ENCODE measurements at places on chromosomes 1 and 21.

DNA sequence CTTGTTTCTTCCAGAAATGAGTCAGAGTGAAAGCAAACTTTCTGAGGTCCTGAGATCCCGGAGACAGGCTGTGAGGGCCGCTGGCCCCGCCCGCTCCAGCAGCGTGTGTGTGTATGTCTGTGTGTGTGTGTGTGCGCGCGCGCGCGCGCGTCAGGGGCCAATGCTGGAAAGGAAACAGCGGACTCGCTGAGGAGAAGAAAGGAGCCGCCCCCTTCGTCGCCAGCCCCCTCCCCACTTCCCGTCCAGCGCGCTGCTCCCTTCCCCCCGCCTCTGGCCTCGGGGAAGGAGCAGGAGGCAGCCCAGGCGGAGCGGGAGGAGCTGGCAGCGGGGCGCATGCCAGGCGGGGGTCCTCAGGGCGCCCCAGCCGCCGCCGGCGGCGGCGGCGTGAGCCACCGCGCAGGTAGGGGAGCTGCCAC is at the start of gene DISC1:
DISC1 (plus strand) TSS at position 256 of the 416 bp plus-strand sequence; CDS start at position 334, 78 bp downstream.
- peak; percentile 84 for DNase-seq

DNA sequence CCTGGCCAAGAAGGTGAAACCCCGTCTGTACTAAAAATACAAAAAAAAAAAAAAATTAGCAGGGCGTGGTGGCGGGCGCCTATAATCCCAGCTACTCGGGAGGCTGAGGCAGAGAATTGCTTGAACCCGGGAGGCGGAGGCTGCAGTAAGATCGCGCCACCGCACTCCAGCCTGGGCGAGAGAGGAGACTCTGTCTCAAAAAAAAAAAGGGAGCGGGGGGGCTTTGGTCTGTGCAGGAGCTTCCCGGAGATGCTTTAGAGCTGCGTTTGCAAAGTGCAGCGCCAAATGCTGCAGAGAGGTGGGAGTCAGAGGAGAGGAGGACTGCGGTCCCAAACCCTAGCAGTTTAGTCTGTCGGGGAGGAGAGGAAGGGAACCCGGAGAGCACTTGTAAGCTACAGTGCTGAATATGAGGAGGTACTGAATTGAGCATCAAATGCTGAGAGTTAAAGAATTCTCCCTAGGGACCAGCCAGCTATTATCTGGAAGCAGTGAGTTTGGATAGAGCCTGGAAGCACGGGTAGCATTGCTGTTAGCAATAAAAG is 569 bp downstream of the FALEC start:
- no peak for DNase-seq

DNA sequence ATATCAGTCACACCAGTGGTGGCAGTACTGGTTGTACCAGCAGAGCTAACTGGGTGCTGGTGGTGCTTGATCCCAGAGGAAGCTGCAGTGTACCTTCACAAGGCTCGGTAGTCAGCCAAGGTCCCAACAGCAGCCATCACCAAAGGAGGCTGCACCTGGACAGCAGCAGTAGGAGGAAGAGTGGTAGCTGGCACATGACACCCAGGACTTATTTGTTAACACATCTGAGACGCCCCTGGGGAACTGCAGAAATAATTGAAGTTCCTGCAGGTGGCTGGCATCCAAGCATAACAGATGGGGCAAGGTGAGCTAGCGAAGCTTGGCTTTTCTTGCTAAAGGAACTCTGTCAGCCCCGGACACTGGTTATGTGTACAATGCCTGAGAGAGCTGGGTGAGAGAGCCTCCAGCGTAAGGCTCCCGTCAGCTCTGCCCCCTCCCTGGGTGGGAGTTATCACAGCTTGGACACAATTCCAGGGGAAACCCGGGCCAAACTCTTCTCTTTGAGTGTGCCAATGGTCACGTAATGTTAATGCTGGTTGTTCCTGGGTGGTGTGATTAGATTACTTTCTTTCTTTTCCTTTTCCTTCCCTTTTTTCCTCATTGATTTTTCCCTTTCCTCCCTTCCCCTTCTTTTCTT is 29.1 kb upstream of the PARP1 start:
- no peak for DNase-seq

DNA sequence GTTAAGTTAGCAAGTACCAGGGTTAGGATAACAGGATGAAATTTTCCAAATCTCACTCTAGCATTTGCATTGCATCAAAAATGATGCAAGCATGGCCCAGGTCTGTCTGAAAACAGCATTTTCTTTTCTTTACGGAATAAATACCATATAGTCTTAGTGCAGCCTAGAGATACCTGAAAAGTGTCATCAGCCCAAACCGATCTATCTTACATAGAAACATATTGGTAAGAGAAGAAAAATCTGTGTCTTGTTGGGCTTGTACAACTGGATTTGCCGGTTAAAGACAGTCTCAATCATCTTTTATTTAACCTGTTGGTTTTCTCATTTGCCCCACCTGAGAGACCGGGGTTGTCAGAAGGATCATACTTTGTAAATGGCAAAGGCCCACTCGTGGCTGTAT is 15.8 kb downstream of the ACP6 start:
- no peak for DNase-seq

GRCh38 chr1:16165073-16165364 is 9.2 kb upstream of the EPHA2 start:
- DNase-seq = no peak

DNA sequence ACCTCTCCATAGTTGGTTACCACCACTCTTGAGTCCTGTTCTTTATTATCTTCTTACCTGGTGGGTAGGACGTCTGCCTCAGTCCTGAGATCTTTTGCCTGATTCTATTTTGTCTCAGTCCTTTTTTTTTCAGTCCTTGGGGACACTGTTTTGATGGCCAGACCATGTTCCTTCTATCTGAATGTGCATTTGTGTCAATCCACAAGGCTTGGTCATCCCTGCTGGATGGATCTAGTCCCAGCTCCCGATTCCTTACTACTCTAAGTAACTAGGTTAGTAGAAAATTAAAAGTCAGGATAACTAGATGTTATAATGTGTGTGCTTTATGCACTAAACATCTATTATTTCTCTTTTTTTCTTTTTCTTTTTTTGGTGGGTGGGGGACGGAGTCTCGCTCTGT is 28.1 kb upstream of the AK4 start:
- DNase-seq = no peak

- DNase-seq = no peak
These were observed 12.8 kb downstream of the BCAN start for GRCh38 chr1:156654700-156655099.

DNA sequence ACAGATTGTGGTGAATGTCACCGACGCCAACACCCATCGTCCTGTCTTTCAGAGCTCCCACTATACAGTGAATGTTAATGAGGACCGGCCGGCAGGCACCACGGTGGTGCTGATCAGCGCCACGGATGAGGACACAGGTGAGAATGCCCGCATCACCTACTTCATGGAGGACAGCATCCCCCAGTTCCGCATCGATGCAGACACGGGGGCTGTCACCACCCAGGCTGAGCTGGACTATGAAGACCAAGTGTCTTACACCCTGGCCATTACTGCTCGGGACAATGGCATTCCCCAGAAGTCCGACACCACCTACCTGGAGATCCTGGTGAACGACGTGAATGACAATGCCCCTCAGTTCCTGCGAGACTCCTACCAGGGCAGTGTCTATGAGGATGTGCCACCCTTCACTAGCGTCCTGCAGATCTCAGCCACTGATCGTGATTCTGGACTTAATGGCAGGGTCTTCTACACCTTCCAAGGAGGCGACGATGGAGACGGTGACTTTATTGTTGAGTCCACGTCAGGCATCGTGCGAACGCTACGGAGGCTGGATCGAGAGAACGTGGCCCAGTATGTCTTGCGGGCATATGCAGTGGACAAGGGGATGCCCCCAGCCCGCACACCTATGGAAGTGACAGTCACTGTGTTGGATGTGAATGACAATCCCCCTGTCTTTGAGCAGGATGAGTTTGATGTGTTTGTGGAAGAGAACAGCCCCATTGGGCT is 3.0 kb downstream of the CELSR2 start:
- no peak for DNase-seq

DNA sequence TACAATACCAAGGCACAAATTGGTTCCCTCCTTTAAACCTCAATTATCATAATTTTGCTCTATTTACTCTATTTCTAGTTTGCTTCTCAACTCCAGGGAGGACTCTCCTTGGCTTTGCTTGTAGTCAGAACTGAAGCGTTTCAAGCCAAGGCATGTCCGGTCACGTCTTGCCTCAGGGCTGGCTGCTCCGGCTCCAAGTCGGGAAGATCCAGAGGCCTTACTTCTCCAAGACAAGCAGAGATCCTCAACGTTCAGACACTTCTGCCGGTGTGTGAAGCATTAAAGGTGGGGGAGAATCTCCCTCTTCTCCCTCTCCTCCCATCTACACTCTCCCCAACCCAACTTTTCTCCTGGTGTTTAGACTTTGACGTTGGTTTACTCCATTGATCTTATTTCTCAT is 7.2 kb upstream of the HHAT start:
- DNase-seq = no peak

DNA sequence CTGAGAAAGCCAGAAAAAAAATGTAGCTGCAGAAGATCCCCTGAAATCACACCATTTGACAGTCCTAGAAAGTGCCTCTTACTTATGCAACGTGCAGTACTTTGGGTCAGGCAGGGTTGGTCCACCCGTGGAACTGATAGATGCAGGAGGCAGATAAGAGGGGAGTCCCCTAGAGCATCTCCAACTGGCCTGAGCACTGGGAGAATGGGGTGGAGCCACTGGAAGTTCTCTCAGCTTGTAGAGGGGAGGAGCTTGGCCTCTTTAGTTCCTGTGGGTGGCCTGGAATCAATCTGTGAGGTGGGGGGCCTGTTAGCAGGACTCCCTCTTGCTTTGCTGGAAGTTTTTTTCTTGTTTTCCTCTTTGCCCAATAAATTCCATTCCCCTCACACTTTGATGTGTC is 335.7 kb upstream of the NCAM2 start:
- DNase-seq = no peak

- no peak for DNase-seq
These were observed 77.0 kb upstream of the TLR5 start for GRCh38 chr1:223219846-223220610.

GRCh38 chr1:15540186-15540585 is 13.5 kb downstream of the DNAJC16 start:
- peak; percentile 30 for DNase-seq

- no peak for DNase-seq
These were observed 2.0 kb downstream of the MTX1 start for GRCh38 chr1:155210314-155211104.

DNA sequence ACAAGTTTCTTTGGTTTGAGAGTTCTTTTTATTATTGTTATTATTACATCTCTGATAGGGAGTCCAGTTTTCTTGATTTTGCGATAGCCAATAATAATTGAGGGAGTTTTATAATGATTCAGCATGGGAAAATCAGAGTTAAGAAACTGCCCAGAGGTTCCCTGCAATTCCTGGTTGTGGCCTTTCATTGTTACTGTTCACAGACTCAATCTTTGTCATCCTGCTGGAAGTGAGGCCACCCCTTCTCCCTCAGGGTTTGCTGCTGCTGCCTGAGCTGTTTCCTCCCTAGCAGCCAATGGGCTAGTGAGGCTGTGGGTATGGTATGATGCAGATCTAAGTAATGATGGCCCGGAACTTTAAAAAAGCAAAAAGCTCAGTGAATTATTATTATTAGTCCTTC is 50.2 kb upstream of the TACSTD2 start:
- no peak for DNase-seq

- no peak for DNase-seq
These were observed 3.0 kb downstream of the A3GALT2 start for GRCh38 chr1:33317946-33318345.

DNA sequence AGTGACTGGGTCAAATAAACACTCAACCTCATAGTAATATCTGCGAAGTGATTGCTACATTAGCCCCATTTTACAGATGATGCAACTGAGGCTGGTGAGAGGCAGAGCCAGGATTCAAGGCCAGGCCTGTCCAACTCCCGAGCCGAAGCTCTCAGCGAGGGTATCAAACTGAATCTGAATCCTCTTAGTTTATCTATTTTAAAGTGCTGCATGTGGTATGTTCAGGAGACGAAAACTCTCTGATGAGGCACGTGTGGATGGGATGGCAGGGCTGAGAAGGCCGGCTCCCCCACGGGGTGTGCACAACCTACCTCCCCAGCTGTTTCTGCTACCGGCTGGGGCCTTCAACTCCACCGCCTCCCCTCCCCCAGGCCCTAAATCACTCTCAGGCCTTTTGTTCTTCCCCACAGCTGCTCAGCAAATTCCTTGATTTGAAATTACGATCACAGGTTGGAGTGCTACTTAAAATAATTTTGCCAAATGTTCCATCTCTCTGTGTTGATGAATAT is 171.8 kb downstream of the TOMM20 start:
- DNase-seq = no peak

- no peak for DNase-seq
These were observed 122.2 kb downstream of the CCDC185 start for GRCh38 chr1:223515421-223515820.

DNA sequence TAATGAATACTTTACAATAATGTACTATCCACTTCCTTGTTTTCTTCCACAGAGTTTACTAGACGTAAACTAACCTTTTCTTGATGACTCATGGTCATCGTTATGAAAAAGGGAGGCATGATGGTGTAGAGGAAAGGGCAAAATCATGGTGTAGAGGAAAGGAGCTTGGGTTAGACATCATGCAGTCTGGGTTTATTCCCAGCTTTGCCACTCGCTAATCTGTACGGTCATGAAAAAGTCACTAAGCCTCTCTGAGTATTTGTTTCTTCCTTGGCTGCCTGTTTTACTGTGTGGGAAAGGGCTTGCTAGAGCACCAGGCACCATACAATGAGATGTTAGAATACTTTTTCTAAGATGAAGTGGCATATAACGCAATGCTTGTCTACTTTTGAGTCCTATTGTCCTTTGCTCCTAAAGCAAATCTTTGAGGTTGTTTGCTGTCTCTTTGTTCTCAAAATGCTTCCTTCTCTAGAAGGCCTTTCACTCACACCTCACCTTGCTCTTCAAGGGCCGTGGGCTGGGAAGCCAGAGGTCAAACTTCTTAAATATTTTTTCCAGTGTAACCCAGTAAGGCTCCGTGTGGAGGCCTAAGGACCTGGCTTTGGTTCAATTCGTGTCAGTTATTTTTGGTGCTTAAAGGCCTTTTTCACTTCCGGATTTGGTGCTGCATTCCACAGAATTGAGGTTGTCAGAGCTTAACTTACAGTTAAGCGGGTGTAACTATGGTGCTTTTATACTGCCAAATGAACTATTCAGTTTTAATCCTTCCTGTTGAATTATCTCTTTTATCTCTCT is 9.9 kb upstream of the ETV3 start:
- DNase-seq = no peak

GRCh38 chr1:207981976-207982375 is 71.1 kb upstream of the CD34 start:
- DNase-seq = peak; percentile 27

DNA sequence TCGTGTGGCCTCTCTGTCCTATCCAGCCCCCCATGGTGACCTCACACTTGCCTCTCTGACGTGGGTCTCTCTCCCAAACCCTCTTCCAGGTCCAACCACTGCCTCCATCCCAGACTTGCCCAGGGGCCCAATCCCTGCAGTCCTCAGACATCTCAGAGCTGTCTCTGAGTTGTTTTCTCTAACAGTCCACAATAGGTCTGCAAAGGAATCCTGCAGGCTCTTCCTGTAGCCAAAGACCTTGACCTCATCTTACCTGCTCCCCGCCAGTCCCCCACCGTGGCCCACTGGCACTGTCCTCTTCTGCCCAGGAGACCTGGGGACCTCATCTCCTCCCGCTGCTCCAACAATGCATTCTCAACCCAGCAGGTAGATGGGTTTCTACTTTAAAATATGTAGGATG is 10.0 kb downstream of the RNF187 start:
- no peak for DNase-seq

Measured in H4 (cell line).